ENCODE measurements at places on chromosomes 5 and 9. TPM values are rescaled to one million over a fixed set of nuclear protein-coding genes. Genes with fewer than 3 reads are reported as not detected.

DNA sequence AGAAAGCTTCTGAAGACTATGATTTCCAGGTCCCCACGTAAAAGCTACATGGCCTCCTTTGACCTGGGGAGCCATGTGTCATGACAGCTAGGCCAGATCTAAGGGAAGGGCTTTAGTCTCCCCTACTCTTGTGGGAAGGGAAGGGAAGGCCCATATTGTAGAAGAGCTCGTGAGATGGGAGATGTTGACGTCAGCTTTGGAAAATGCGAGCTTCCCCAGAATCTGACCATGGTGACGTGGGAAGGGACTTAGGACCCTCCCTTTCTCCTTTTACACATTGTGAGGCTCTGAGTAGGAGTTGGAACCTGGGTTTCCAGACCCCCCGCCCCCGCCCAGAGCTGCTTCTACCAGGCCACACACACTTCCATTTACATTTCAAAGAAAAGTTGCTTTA, 165.5 kb downstream of the SYK start:
- peak; percentile 62 for DNase-seq
- no peaks in the 10 kb centered on the region for H3K36me3 ChIP-seq
- H3K27ac ChIP-seq: peak overlapping the region; percentile 66
- H3K4me3 ChIP-seq: no peak overlapping the region
- H3K4me1 ChIP-seq: peaks cover 37% of the 10 kb centered on the region

The PCDHA8 gene
- total RNA-seq: 1.0 TPM

The NUDT12 gene
- 6.3 TPM for total RNA-seq

- peaks cover 32% of the 10 kb centered on the region for H3K4me1 ChIP-seq
- peak overlapping the region; percentile 30 for H3K27ac ChIP-seq
- H3K4me3 ChIP-seq: no peak overlapping the region
- H3K36me3 ChIP-seq: no peaks in the 10 kb centered on the region
- no peak for DNase-seq
- no peaks in the 10 kb centered on the region for H3K27me3 ChIP-seq
Observed at GRCh38 chr5:172853355-172853975, 19.4 kb downstream of the ERGIC1 start.

The MARCOL gene
- not detected for total RNA-seq

DNA sequence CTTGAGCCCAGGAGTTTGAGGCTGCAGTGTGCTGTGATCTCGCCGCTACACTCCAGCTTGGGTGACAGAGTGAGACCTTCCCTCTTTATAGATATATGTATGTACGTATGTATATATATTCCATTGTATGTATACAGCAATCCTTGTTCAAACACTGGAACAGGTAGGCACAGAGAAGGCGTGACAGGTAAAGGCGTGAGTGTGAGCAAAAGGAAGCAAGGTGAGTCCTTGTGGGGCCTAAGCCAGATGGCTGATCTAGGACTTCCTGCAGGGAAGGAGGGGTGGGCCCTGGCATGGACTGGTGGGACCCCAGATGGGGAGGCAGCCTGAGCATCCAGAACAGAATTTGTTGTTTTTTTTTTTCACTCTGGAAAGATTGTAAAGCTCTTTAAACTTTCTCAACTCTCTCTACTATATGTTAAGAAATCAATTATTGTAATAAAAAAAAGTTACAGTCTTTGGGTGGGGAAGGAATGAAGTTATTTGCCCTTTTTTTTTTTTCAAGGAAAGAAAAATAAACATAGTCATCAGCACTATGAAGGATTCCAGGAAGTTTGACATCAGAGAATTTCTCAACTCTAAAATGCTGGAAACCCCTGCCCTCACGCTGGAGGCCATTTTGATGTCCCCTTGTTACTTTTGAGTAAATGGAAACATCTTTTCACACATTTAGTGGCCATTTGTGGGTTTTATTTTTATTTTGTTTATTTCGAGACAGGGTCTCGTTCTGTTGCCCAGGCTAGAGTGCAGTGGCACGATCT, 38.9 kb upstream of the STXBP1 start:
- no peaks in the 10 kb centered on the region for H3K36me3 ChIP-seq
- DNase-seq: peak; percentile 73
- peaks cover 44% of the 10 kb centered on the region for H3K4me1 ChIP-seq
- H3K27ac ChIP-seq: peak overlapping the region; percentile 71
- no peak overlapping the region for H3K4me3 ChIP-seq

DNA sequence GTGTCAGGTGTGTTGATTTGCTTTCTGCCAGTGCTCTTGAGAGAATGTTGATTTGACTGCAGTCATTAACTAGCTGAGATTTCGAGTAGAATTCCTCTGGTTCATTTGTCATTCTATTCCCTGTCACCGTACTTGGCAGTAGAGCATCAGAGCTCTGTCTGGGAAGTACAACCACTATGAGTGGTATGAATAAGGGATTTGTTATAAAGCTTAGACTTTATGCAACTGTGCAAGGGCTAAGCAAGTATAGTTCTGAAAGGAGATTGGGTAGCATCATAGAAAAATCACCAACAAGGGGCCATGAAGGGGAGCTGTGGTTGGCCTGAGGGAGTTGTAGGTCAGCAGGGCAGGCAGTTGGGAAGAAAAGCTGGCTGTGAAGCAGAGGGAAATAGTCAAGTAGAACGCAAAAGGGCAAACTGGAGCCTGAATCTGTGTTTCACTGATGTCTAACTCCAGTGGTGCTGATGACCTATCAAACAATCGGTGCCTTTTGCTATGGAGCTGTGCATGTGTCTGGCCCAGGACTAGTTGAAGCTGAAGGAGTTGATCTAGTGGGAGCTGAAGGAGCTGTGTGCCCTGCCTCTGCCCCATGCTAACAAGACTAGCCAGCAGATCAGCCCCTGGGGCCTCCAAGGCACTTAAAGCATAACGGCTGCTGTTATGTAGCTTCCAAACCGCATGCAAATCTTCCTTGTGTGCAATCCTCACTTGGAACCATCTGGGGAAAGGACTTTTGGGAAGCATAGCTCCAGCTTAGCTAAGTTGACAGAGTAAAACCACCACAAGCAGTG, 110.0 kb downstream of the SLC28A3 start:
- no peaks in the 10 kb centered on the region for H3K4me1 ChIP-seq
- no peak overlapping the region for H3K4me3 ChIP-seq
- no peak overlapping the region for H3K27ac ChIP-seq
- H3K27me3 ChIP-seq: no peaks in the 10 kb centered on the region
- H3K36me3 ChIP-seq: no peaks in the 10 kb centered on the region

The PCDHGA6 gene
- 0.41 TPM for total RNA-seq

GRCh38 chr5:157285310-157286035, 19.6 kb downstream of the CYFIP2 start:
- H3K4me1 ChIP-seq: peaks cover 10% of the 10 kb centered on the region
- no peak overlapping the region for H3K4me3 ChIP-seq
- H3K36me3 ChIP-seq: no peaks in the 10 kb centered on the region
- H3K27me3 ChIP-seq: no peaks in the 10 kb centered on the region

DNA sequence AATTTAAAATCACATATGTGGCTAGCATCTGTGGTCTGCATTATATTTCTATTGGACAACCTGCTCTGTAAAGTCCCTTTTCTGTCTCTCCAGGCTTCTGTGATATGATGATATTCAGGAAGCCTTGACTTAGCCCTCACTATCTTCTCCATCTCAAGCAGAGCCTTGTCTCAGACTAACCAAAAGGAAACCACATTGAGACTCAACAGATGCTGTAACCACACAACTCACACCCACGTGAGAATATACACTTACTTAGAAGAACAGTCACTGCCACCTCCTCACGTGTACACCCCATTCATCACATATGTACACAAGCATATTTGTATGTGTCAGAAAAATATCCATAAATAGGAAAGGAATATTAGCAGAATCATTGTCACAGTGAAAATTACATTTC, 33.6 kb downstream of the HTR4 start:
- no peak overlapping the region for H3K27ac ChIP-seq
- no peaks in the 10 kb centered on the region for H3K36me3 ChIP-seq
- H3K4me3 ChIP-seq: no peak overlapping the region

DNA sequence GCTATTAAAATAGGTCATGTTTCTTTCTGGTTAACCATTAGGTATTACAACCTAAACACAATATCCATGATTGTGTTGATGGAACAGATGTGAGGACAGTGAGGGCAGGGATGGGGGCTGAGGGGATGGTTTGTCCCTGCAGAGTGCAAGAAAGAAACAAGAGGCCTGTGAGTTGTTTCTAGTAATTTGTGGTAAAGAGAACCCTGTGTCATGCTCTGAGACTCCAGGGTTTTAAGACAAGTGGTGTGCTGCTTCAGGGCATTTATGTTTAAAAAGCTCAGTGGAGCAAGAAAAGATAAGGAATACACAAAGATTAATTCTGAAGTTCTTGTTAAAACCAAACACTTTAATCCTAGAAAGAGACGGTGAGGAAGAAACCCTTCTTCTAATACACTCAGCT, 656.5 kb downstream of the TLE1 start:
- H3K4me3 ChIP-seq: no peak overlapping the region
- no peaks in the 10 kb centered on the region for H3K36me3 ChIP-seq
- H3K27me3 ChIP-seq: no peaks in the 10 kb centered on the region
- DNase-seq: peak; percentile 81

GRCh38 chr9:34254141-34254913, 74.7 kb downstream of the KIF24 start:
- DNase-seq: peak; percentile 75
- H3K4me3 ChIP-seq: no peak overlapping the region
- peaks cover 33% of the 10 kb centered on the region for H3K4me1 ChIP-seq
- peak overlapping the region; percentile 74 for H3K27ac ChIP-seq
- H3K36me3 ChIP-seq: peaks cover 12% of the 10 kb centered on the region
- no peaks in the 10 kb centered on the region for H3K27me3 ChIP-seq

The FAM200C gene
- total RNA-seq: 1.7 TPM

DNA sequence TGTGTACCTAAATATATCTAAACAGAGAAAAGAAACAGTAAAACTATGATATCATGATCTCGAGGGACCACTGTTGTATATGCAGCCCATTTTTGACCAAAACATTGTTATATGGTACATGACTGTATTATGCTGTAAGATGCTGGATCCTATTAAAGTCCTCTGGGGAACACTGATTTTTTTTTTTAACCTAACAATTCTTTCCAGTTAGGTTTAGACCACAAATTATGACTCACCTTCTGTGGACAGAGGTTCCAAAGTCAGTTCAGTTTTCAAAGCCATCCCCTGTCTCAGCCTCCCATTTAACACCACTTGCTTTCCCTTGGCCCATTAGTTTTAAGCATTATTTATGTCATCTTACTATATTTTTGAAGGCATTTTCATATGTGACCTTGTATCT, 27.1 kb downstream of the TRMO start:
- no peak overlapping the region for H3K4me3 ChIP-seq
- H3K36me3 ChIP-seq: no peaks in the 10 kb centered on the region
- peaks cover 1% of the 10 kb centered on the region for H3K4me1 ChIP-seq
- no peak for DNase-seq

DNA sequence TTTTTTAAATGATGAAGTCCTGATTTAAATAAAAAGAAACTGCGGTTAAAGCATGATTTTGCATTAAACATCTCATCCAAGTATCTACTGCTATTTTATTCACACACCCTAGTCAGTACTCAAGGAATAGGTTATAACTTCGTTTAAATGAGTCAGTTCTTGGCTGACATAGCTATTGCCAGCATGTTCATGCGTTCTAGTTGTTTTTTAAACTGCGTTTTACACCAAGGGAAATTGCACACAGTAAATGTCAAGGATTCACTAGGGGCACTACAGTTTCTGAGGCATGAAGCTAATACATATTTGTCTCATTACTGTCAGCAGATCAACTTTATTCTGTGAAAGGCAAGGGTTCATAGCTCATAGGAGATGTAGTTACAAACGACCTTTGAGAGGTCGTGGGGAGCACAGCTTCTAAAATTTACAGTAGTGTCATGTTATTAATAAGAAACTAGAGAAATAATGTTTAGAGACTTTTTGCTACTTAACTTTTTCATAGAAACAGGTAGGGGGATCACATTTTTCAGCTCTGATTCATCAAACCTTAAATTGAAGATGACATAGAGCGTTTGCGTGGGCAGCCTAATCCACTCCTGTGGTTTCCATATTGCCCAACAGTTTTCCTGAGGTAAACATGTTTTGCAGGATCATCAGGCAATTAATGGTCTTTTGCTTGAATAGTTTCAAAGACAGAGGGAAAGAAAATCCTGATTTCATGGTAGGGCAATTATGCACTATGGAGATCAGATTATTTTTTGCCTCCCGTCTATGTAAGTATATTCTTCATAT, 2222.7 kb upstream of the WWC1 start:
- H3K27me3 ChIP-seq: no peaks in the 10 kb centered on the region
- H3K27ac ChIP-seq: no peak overlapping the region
- no peak overlapping the region for H3K4me3 ChIP-seq
- no peaks in the 10 kb centered on the region for H3K4me1 ChIP-seq

The ENTPD2 gene
- 0.55 TPM for total RNA-seq

The SLC25A48 gene
- total RNA-seq: not detected

- H3K27ac ChIP-seq: no peak overlapping the region
- H3K4me1 ChIP-seq: peaks cover 7% of the 10 kb centered on the region
- no peak for DNase-seq
- H3K27me3 ChIP-seq: peaks cover 4% of the 10 kb centered on the region
Observed at GRCh38 chr9:121816449-121816817, 165.0 kb downstream of the DAB2IP start.

GRCh38 chr5:160269017-160269416, 39.7 kb downstream of the FABP6 start:
- H3K27ac ChIP-seq: no peak overlapping the region
- peak; percentile 67 for DNase-seq
- H3K27me3 ChIP-seq: no peaks in the 10 kb centered on the region
- H3K4me3 ChIP-seq: no peak overlapping the region
- H3K36me3 ChIP-seq: no peaks in the 10 kb centered on the region
- peaks cover 6% of the 10 kb centered on the region for H3K4me1 ChIP-seq

The FBXL17 gene
- total RNA-seq: 12.2 TPM

DNA sequence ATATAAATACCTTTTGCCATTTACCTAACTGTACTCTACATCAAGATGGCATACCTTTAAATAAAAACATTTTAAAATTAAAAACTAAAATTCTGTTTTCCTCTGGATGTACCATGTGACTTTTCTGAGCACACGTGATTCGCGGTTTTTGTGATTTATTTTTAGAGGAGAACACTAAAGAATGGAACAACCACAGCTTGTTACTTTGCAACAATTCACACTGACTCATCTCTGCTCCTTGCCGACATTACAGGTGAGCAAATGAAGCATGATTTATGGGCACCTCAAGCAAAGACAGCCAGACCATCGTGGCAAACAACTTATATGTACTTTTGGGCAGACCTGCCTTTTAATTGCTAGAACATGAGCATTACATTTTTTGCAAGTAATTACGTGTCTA, 61.3 kb downstream of the GDA start:
- H3K4me3 ChIP-seq: no peak overlapping the region
- no peak for DNase-seq
- H3K36me3 ChIP-seq: no peaks in the 10 kb centered on the region
- no peaks in the 10 kb centered on the region for H3K4me1 ChIP-seq
- H3K27me3 ChIP-seq: peaks cover 4% of the 10 kb centered on the region

Measured in astrocyte (in vitro differentiated cells and primary cell).